A172 (cell line): ENCODE measurements at places on chromosomes 7 and 10.

DNA sequence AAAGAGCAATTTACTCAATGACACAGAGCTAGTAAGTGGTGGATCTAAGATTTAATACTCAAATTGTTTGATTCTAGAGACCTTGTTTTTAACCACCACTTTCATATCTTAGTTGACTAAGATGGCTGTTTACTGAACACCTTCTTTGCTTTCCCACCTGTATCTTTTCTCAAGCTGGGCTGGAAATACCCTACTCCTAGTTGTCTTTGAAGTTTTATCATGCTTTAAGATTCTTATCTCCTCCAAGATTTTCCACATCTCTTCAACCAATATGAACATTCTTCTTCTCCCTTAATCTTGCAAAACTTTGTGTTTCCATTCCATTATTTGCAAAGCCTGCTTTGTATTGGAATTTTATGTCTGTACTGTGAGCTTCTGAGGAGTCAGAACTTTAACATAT, 157.9 kb downstream of the NXPH1 start:
- no peak for DNase-seq

DNA sequence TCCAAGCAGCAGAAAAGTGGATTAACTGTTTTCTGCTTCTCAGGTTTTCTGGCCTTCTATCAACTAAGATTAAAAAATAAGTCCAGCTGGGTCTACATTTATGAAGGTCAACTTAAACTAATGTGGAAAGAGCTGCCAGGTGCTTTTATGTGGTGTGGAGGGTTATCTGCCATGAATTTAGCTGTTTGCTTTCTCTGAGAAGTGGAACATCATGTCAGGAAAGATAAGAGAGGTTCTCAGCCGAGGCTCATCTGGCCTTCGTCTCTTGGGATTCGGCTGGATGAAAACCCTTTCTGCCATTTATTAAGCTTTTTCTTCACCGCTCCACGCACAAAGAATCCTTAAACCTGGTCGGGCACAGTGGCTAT, 5.5 kb downstream of the PTPRN2 start:
- no peak for DNase-seq

- DNase-seq: no peak
These were observed 52.6 kb downstream of the BPGM start for GRCh38 chr7:134699021-134699818.

DNA sequence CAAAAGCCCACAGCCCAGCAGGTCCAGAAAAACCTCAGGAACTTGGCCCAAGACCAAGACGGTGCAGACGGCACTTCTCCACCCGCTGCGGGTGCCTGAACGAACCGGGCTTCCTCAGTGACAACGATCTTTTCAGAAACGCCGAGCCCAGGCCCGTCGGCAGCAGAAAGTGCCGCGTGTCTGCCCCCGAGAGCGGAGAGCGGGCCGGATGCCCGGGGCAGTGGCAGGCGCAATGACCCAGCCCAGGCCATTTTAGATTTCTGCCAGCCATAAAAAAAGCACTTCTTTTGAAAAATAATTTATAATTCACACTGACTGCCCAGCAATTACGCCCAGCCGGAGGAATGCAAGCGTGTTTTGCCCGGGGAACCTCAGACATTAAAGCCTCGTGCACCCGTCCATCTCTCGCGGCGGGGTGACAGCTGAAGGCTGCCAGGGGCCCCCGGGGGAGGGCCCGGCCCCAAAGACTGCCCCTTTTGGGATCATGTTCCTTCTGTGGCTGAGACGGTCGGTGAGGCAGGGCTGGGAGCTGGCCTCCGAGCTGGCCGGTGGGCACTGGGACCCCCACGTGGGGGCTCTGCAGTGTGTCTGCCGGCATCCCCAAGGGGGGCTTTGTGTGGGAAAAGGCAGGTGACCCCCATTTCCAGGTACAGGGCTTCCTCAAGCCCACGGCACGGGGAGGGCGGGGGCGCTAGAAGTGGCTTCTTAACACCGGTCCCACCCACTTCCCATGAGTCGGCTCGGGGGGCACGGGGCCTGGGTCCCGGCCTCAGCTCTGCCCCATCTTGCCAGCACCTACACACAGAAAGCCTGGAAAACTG, 71.3 kb upstream of the PDGFA start:
- DNase-seq: no peak

- DNase-seq: no peak
These were observed 162.3 kb downstream of the MLLT10 start for GRCh38 chr10:21696302-21696701.

GRCh38 chr7:118517275-118517674, 292.8 kb downstream of the ANKRD7 start:
- peak; percentile 48 for DNase-seq

DNA sequence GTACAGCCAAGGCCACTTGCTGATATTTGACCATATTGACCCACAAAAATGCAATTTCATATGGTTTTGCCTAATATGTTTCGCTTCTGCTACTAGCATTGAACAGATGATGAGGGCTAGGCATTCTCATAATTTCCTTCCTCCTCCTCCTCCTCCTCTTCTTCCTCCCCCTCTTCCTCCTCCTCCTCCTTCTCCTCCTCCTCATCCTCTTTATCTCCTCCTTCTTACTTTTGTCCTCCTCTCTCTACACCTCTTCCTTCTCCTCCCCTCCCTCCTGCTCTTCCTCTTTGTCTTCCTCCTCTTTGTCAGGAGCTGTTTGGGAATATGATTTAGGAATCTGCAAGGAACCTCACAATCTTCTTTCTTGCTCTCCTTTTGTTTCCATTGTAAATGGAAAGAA, 133.9 kb upstream of the CELF2 start:
- DNase-seq: no peak

DNA sequence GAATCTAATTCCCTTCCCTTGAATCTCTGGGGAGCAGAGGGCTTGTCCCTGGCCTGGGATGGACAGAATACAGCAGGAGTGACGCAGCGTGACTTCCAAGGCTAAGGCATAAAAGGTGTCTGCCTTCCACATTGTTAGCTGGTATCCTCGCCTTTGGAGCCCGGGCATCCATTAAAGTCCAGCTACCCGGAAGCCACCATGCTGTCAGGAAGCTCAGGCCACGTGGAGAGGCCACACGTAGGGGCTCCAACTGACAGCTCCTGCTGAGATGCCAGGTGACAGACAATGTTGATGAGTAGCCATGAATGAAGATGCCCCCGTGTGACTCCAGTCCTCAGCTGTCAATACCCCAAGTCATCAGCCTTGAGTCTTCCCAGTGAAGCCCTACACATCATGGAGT, 99.9 kb downstream of the OAT start:
- no peak for DNase-seq
